ENCODE measurements at places on chromosomes 1 and 21. TPM values are rescaled to one million over a fixed set of nuclear protein-coding genes. Genes with fewer than 3 reads are reported as not detected.

GRCh38 chr1:28417926-28418637 lies 48.5 kb downstream of the PHACTR4 start:
- DNase-seq, result no peak

- DNase-seq, result no peak
These were observed 9.4 kb downstream of the CR2 start for GRCh38 chr1:207463571-207463970.

DNA sequence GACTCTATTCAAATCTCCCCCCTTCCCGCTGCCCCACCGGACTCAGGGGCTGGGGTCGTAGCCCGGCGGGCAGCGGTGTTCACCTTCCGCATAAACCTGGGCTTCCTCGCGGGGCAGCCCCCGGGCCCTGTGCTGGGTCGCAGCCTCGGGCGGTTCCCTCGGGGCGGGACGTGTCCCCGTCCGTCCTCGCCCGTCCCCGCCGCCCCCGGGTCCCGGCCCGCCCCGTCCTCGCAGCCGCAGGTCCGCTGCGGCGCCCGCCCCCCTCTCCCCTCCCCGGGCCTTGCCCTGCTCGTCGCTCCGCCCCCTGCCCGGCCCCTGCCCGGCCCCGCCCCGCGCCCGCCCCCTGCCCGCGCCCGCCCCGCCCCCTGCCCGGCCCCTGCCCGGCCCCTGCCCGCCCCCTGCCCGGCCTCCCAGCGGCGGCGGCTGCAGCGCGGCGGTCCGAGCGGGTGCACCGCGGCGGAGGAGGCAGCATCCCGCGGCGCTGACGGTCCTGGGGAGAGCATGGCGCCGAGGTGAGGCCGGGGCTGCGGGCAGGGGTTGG lies at the start of gene COL18A1:
Gene COL18A1, plus strand, starts transcription at position 436 of the 541 bp plus-strand sequence. Its CDS starts 66 bp downstream, at position 502.
- DNase-seq, result peak; percentile 80

GRCh38 chr1:42403880-42404400 lies 23.3 kb downstream of the RIMKLA start:
- DNase-seq, result no peak

GRCh38 chr1:26820784-26821269 lies 5.7 kb upstream of the ZDHHC18 start:
- no peak for DNase-seq

DNA sequence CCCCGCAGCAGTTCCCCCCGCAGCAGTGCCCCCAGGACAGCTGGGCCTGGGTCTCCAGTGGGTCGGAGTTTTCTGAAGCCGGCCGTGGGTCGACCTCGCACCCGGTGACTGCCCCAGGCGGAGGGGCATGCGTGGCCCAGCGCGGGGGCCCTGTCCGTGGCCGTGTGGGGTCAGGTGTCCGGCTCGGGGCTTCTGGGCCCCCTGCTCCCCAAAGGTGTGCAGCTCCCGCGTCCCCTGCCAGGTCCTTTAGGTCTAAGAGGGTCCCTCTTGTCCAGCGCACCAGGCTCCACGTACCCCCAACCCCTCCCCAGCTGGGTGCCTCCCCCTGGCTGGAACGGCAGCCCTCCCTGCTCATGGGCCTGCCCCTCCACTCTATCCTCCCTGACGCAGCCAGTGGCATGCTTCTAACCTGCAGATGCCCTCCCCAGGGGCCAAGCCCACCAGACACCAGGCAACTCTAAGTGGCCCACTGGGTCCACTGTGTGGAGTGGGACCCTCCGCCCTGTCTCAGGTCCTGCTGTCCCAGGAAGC lies 5.9 kb upstream of the HES4 start:
- peak; percentile 73 for DNase-seq

- no peak for DNase-seq
These were observed 332.3 kb downstream of the COL11A1 start for GRCh38 chr1:102776071-102776470.

GRCh38 chr1:243407284-243408018 lies 151.6 kb downstream of the SDCCAG8 start:
- no peak for DNase-seq

DNA sequence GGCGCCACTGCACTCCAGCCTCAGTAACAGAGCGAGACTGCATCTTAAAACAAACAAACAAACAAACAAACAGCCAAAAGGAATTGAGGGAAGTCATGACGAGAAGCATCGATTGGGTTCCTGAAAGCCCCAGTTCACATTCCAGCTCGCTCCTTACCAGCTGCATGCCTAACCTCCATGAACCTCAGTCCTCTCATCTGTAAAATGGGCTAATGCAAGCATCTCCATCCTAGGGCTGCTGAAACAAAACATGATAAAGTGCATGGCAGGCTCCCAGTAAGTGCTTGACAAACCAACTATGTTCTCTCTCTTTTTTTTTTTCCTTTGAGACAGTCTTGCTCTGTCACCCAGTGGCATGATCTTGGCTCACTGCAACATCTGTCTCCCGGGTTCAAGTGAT lies 79.7 kb upstream of the DISP3 start:
- no peak for DNase-seq

- DNase-seq, result no peak
These were observed 22.6 kb downstream of the RCAN1 start for GRCh38 chr21:34592120-34592955.

GRCh38 chr1:25047506-25048240 lies 117.6 kb upstream of the RUNX3 start:
- DNase-seq, result no peak

- no peak for DNase-seq
These were observed 72.6 kb upstream of the USP24 start for GRCh38 chr1:55287723-55288122.

GRCh38 chr1:2360588-2361364 lies 30.6 kb downstream of the MORN1 start:
- peak; percentile 28 for DNase-seq

- no peak for DNase-seq
These were observed 40.1 kb downstream of the F3 start for GRCh38 chr1:94501426-94501825.

DNA sequence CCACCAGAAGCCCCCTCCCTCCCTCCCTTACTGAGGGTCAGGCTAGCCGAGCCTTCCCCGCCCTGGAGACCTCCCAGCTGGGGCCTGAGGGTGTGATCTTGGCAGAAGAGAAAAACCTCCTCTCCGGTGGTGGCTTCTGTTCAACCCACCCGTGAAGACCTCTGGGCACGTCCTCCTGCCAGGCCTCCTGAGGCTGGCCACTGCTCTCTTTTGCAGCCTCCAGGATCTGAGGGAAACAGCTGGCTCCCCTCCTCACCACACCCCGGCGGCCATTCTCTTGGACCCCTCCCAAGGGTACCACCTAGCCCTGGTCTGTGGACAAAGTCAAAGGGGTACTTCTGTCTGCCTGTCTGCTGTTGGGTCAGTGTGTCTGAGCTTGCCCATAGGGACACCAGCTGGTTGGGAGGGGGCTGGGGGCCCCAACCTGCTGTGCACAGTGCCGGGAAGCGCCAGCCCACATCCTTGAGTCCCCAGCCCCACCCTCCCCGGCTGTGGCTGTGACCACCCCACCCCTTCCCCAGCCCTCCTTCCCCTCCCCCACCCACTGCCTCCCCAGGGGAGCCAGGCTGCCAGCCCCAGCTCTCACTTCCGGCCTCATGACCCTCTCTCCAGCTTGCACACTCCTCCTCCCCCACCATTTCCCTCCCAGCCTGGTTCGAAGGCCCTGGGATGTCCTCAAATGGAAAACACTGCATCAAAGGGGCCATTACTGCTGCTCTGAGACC lies 48.1 kb downstream of the AHDC1 start:
- peak; percentile 86 for DNase-seq

DNA sequence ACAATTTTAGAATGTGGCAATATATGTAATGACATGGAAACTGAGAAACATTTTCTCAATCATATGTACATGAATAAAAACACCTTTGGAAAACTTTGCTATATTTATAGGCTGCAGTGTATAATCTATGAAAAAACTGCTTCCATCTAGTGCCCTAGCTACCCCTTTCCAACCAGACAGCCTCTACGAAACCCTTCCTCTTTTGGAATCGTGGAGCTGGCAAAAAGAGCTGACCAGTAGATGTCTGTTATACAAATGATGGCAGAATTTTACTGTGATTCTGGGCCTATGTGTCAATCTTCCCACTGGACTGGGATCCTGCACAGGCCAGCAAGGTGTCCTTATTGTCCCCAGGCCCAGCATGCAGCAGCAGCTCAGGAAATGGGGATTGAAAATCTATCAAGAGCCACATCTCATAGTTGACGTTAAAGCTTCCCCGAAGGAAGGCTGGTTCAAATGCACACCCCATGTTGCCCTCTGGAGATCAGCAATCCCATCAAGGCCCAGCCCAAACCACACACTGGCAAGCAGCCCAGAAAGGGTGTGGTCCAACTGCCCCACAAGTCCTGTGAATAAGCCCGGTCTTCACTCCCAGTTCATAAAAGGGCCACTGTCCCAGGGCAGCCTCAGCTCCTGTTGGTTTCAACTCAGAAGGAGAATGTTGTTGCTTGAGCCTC lies 8.8 kb upstream of the FAM20B start:
- peak; percentile 84 for DNase-seq

DNA sequence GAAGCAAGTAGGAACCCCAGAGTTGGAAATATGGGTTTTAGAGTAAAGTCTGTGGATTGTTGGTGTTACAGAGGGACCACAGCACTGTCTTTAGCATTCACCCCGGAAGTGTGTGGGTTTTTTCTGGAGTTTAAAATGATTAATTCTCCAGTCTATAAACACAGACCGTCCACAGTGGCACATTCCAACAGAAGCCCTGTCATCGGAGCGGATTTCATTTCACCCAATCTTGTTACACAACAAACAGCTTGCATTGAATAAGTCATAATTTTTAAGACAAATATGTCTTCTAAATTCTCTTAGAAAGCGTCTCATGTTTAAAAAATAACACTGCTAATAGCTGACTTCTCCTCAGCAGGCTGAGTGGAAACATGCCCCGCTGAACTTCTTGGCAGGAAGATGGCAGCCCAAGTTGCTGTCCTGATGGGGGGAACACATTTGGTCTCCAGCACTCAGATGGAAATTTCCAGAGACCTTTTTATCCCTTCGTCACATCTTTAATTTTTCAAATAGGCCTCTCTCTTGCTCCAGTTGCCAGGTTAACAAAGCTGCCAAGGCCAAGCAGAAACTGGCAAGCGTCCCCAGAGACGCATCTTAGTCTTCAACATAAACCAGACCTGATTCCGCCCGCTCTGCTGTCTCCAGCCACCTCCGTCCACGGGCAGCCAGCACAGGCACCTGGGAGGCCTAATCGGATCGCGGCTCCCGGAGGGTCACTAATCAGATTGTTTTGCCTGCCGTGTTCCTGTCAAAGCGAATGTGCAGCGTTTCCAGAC lies 28.8 kb upstream of the SLC19A1 start:
- peak; percentile 49 for DNase-seq

GRCh38 chr1:94272388-94272787 lies 35.0 kb upstream of the ARHGAP29 start:
- no peak for DNase-seq

DNA sequence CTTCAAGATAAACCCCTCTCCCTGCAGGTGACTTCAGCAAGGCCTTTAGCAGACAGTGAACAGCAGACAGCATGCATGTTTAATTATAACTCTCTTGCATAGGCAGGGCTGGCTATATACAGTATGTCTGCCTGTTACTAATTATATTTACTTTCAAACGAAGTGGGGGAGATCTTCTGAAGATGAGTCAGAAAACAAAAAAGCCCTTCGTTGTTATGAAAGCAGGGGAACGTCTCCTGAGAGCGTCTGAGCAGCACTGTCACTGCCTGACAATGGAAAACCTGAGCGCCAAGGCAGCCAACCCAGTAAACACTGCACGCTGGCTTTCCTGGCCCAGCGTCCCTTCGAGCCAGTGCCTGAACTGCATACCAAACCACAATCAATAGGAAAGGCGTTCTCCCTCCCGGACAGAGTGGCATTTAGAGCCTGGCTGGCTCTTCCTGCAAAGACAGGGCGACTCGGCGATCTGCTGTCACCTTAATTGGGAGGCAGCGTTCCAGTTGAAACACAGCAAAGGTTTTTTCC lies 54.1 kb downstream of the TOMM20 start:
- peak; percentile 74 for DNase-seq

GRCh38 chr21:41102281-41102680 lies 65.7 kb upstream of the BACE2 start:
- no peak for DNase-seq

GRCh38 chr1:214282630-214283242 lies 1.8 kb downstream of the SMYD2 start:
- no peak for DNase-seq

DNA sequence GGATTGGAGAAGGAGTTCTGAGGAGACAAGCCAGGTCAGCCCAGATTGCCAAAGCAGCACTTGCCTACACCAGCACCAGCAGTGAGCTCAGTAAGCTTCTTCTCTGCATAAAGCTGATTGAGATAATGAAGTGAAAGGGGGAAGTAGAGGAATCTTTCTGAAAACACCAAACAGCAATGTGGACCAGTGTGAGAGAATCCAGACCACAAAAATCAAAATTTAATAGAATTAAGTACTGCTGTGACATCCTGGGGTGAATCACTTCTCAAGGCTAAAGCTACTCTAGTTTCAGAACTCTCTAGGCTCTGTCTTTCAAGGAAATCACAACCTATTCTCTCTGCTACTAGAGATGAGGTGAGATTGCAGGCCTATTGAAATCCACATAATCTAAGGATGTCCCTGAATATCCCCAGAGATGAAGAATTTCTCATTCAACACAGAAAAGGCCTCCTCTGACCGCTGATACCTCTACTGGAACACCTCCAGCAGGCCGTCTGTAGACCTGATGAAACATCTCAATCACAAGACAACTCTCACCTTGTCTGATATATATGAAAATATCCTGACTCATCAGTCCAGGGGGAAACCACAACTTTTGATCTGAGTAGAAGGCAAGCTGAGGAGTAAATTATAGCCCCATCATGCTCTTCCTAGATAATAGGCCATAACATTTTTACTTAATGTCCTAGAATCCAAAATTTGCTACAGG lies at the start of gene FCRL4:
Gene FCRL4, minus strand, starts transcription at position 127 of the 709 bp plus-strand sequence. CDS start 141 bp downstream, outside the sequence.
- DNase-seq, result no peak

- no peak for DNase-seq
These were observed 49.8 kb upstream of the WLS start for GRCh38 chr1:68281946-68282615.

GRCh38 chr1:6824665-6825368 lies 39.6 kb downstream of the CAMTA1 start:
- DNase-seq, result no peak

TRABD2B gene
- 1.8 TPM for total RNA-seq

INSRR gene
- not detected for total RNA-seq

CLDN8 gene
- not detected for total RNA-seq

INAVA gene
- total RNA-seq, result not detected

ALPL gene
- 136 TPM for total RNA-seq

B3GALT2 gene
- total RNA-seq, result 0.43 TPM

F13B gene
- not detected for total RNA-seq

BTBD8 gene
- total RNA-seq, result 4.0 TPM

KMO gene
- total RNA-seq, result 16.7 TPM

FGGY gene
- total RNA-seq, result 25.6 TPM

PDC gene
- total RNA-seq, result not detected

KRTAP19-2 gene
- total RNA-seq, result not detected

RAD54L gene
- 9.2 TPM for total RNA-seq
